ENCODE measurements at places on chromosomes 12 and 14.

DNA sequence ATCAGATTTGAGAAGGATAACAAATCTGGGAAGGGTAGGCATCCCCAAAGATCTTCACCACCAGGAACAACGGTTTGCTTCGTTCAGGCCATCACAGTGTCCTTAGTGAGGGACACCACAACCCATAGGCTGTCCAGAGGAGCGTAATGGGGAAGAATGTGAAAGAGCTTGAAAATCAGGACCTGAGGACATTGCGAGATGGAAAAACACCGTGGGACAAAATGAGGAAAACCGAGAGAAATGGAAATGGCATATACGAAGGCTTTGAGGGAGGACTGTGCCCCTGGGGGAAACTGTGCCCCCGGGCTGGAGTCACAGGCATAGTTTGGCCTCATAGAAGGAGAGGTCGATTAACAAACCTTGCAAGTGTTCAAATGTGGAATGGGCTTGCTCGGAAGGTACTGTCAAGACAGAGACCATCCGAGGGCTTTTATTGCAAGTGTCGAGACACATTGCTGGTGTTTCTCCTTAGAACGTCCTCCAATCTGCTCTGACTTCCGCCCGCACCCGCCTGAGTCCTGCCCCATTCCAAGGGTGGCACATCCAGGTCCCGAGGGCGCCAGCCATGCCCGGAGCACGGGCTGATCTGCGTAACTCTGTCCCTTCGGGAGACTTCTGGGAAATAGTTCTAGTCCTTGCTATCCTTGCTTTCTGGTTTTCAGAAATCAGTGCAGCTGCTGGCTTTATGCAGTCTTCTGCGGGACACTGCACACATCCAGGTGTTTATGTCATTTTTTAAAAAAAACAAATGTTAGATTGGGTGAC is 885 bp upstream of the PALS1 start:
- DNase-seq = peak; percentile 15

DNA sequence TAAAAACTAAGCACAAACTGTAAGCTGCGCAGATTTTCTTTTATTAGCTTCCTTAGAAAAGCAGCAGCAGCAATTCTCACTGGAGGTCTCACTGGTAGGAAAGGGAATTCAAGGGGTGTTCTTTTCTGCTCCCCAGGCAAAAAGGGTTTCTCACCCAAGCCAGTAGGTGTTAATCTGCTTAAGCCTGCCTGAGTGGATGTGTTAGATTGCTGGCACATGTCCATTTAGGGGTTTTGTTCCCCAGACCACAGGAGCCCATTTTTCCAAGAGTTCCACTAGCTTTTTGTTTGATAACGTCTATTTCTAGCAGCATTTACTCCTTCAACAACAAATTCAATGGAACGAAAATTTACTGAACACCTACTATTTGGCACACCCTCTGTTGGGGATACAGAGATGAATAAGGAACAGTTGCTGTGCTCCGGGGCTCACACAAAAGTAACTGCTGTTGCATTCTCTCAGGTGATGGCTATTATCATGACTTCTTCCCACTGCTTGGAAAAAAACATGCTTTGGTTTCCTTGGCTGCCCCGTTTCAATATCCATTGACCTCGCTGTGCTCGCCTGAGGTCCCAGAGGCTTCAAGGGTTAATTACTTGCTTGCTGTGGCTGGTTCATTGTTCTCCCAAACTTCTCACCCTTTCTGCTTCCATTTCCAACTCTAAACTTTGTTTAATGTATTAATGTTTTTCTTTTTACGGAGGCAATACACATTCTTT is 31.1 kb upstream of the RIC8B start:
- no peak for DNase-seq

GRCh38 chr14:103118018-103118662 is 5.1 kb upstream of the TNFAIP2 start:
- DNase-seq = no peak

DNA sequence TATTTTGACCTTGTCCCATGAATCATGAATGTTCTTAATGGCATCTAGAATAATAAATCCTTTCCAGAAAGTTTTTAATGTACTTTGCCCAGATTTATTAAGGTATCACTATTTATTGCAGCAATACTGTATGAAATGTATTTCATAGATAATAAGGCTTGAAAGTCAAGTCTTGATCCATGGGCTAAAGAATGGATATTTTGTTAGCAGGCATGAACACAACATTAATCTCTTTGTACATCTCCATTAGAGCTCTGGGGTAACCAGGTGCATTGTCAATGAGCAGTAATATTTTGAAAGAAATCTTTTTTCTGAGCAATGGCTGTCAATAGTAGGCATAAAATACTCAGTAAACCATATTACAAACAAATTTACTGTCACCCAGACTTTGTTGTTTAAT is 141.6 kb upstream of the RPL10L start:
- no peak for DNase-seq

GRCh38 chr12:108665608-108666202 is 32.0 kb upstream of the SELPLG start:
- DNase-seq = no peak

GRCh38 chr14:105616802-105617192 is 90.4 kb downstream of the TMEM121 start:
- DNase-seq = no peak

- no peak for DNase-seq
Measured at GRCh38 chr12:58917699-58918468, 2.4 kb downstream of the LRIG3 start.

DNA sequence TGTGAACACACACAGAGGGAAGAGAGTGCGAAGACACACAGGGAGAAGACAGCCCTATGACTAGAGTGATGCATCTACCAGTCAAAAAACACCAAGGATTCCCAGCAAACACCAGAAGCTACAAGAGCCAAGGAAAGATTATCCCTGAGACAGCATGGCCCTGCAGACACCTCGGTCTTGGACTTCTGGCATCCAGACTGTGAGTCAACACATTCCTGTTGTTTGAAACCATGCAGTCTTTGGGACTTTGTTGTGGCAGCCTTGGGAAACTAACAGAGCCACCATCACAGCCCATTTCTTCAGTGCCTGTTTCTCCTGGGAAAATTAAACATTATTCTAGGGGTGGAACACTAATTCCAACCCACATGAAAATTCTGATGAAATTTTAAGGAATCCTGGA is 220.6 kb downstream of the GXYLT1 start:
- no peak for DNase-seq

DNA sequence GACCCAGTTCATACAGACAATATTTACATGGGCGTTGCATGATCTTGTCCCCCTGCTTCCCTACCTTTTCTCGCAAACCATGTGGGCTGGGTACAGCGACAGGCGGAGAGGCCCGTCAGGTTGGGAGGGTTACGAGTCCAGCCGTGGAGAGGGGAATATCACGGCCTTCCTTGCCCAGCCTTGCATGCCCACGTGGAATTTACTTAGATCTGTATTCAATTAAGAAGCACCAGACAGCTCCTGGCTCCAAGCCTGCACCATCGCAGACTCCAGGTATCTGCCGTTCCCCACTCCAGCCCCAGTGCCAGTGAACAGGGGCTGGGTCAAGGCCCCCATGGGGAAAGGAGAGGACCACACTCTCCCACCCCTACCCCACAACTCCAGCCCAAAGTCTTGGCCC is 29.8 kb downstream of the BCL11B start:
- no peak for DNase-seq

DNA sequence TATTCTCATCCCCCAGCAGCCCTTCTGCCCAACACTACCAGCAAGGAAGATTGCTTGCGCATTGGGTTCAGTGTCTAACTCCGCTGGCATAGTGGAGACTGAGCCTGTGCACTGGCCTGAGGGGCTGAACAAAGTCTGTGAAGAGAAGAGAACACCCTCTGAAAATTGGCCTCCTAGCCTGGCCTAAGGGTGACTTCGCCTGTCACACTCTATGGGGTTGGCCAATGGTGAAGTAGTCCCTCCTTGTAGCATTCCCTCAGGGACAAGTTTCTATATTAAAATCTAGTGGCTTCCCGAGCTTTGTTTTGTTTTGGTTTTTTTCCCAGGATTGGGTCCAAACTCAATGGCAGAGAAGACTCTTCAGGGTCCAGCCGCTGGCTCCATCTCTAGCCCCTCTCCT is 49.1 kb upstream of the DAAM1 start:
- DNase-seq = no peak

Data from activated effector memory CD4-positive, alpha-beta T cell treated with Interleukin-2 at 50 U/mL for 16 hours (primary cell).